ENCODE measurements at places on chromosomes 2 and 18. TPM values are rescaled to one million over a fixed set of nuclear protein-coding genes. Genes with fewer than 3 reads are reported as not detected.
A peak's percentile ranks its signal among the peaks of the same experiment; 100 is the strongest.

DNA sequence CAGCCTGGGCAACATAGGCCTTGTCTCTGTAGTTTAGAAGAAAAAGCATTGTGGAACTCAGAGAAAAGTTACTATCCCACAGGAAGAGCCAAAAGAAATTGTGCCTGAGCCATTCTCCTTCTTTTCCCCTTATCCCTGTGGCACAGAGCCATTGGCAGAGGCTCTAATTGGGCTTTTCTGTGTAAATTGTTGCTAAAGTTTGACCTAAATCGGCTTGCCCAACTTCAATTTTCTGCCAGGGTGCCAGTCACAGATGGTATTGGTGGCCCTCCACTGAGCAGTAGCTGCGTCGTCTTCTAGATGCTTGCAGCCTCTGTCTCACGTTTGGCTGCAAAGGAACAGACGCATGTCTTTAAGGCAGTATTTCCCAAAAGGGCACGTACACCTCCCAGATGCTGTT is 30.3 kb downstream of the ZNF532 start:
- no peaks in the 10 kb centered on the region for H3K27me3 ChIP-seq
- no peaks in the 10 kb centered on the region for H3K36me3 ChIP-seq
- H3K4me3 ChIP-seq = no peak overlapping the region
- H3K27ac ChIP-seq = no peak overlapping the region
- DNase-seq = no peak

DNA sequence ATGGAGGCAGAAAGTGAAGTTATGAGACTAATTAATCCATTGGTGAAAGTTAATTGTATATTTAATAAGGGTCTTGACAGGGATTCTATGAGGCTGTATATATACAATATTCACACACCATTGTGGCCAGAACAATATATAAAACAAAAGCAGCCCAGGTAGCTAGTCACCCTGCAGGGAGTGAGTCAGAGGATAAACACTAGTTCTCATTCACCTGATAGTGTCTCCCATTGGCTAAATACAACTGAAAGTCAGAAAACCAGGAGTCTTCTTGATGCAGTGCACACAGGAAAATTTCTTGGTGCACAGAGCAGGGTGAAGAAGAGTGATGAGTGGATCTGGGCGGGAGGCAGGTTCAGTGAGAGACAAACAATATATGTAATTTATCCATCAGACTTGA is 465.2 kb downstream of the ERBB4 start:
- no peak overlapping the region for H3K27ac ChIP-seq
- H3K27me3 ChIP-seq = no peaks in the 10 kb centered on the region

- no peaks in the 10 kb centered on the region for H3K36me3 ChIP-seq
- H3K4me3 ChIP-seq = no peak overlapping the region
- no peak overlapping the region for H3K27ac ChIP-seq
- H3K4me1 ChIP-seq = no peaks in the 10 kb centered on the region
- DNase-seq = no peak
Observed at GRCh38 chr2:50875561-50875960, 156.4 kb downstream of the NRXN1 start.

GRCh38 chr2:67923696-67924095 is 139.1 kb downstream of the C1D start:
- no peaks in the 10 kb centered on the region for H3K4me1 ChIP-seq
- H3K27me3 ChIP-seq = no peaks in the 10 kb centered on the region
- no peak overlapping the region for H3K27ac ChIP-seq
- DNase-seq = no peak
- H3K36me3 ChIP-seq = no peaks in the 10 kb centered on the region
- H3K4me3 ChIP-seq = no peak overlapping the region

GRCh38 chr2:20390524-20391123 is 40.0 kb upstream of the PUM2 start:
- no peaks in the 10 kb centered on the region for H3K36me3 ChIP-seq
- peaks cover 6% of the 10 kb centered on the region for H3K27me3 ChIP-seq
- H3K4me3 ChIP-seq = no peak overlapping the region
- no peak for DNase-seq
- H3K4me1 ChIP-seq = no peaks in the 10 kb centered on the region

- H3K27me3 ChIP-seq = peaks cover 9% of the 10 kb centered on the region
- peaks cover 23% of the 10 kb centered on the region for H3K36me3 ChIP-seq
- H3K27ac ChIP-seq = peak overlapping the region; percentile 81
- H3K4me3 ChIP-seq = peak overlapping the region; percentile 46
- peaks cover 77% of the 10 kb centered on the region for H3K4me1 ChIP-seq
Observed at GRCh38 chr2:74502720-74503505, 3.5 kb upstream of the LBX2 start.

DNA sequence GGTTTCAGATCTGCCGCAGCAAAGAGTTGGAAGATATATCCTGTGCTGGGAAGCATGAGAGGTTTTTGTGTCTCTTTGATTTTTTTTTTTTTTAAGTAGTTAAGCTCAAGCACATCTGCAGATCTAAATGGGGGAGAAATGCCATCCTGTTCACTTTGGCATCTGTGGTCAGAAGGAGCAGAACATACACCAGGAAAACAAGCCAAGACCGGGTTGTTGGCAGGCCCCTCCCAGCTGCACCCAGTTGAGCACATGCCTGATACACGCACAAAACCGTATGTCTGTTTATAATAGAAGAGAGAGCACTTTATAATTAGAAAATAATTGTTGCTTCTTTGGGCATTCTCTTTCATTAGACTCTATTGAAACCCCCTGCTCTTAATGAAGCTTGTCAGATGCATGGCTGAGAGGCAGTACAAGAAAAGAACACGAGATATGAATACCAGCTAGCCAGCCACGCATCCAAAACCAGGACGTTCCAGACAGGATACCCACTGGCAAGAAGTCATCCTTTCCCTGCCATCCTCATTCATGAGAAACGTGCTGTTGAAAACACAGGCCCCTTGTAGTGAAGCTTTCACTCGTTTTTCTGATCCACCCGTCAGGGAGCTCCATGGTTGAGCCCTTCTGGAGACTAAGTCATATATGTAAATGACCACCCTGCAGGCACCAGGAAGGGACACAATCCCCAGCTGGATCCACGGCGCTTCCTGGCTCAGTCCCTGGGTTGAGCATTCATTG is 152.2 kb downstream of the ALPK2 start:
- H3K36me3 ChIP-seq = no peaks in the 10 kb centered on the region
- H3K4me1 ChIP-seq = no peaks in the 10 kb centered on the region
- no peak overlapping the region for H3K27ac ChIP-seq
- no peaks in the 10 kb centered on the region for H3K27me3 ChIP-seq
- H3K4me3 ChIP-seq = no peak overlapping the region
- DNase-seq = no peak

- H3K27ac ChIP-seq = no peak overlapping the region
- no peaks in the 10 kb centered on the region for H3K36me3 ChIP-seq
- H3K27me3 ChIP-seq = no peaks in the 10 kb centered on the region
- no peak for DNase-seq
- peaks cover 34% of the 10 kb centered on the region for H3K4me1 ChIP-seq
Observed at GRCh38 chr2:101627285-101628029, 70.0 kb upstream of the MAP4K4 start.

GRCh38 chr2:29261003-29261402 is 145.8 kb downstream of the CLIP4 start:
- no peaks in the 10 kb centered on the region for H3K27me3 ChIP-seq
- no peaks in the 10 kb centered on the region for H3K4me1 ChIP-seq
- H3K36me3 ChIP-seq = no peaks in the 10 kb centered on the region
- no peak for DNase-seq
- no peak overlapping the region for H3K27ac ChIP-seq
- no peak overlapping the region for H3K4me3 ChIP-seq

DNA sequence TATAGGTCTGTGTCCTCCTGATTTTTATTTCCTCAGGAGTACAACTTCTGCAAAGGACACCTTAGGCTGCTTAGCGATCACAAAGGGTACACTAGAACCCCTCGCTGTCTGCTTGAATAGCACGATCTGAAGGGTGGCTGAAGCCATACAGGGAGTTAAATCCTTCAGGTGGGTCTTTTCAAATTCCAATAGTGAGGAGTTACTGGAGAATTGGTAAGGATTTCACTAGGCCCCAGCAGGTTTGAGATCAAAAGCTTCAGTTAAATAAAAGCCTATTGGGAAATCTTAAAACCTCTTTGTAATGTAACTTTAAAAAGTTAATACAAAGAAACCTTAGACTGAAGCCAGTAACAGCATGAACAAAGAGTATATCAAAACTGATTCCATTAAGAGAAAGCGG is 613.1 kb downstream of the ZEB2 start:
- H3K36me3 ChIP-seq = no peaks in the 10 kb centered on the region
- no peaks in the 10 kb centered on the region for H3K27me3 ChIP-seq
- H3K27ac ChIP-seq = no peak overlapping the region

GRCh38 chr2:167487728-167488127 is 599.4 kb downstream of the XIRP2 start:
- H3K36me3 ChIP-seq = no peaks in the 10 kb centered on the region
- H3K4me1 ChIP-seq = no peaks in the 10 kb centered on the region
- no peak for DNase-seq

SLC14A1 gene
- total RNA-seq = 7.8 TPM

ANKRD62 gene
- not detected for total RNA-seq

PSMA8 gene
- not detected for total RNA-seq

SERPINB3 gene
- not detected for total RNA-seq

LYPD6 gene
- 1.0 TPM for total RNA-seq

All from spleen (tissue), 13 donors.